ENCODE measurements at places on chromosomes 2 and 18.

DNA sequence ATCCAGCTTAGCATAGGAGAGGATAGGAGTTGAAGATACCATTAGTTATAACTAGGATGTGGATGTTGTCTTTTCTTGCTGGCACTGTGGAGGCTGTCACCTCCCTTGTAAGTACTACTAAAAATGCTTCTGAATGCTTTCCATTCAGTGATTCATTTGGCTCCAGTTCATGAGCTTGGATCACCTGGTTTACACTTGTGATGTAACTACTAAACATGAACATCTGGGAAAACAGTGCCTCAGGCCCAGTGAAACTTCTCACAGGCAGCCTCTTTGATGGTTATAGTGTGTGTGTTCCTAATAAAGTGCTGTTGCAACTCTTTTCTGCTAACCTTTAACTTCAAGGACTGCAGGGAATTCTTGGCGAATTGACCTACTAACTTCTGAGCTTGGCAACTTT, 13.0 kb upstream of the SLC9A2 start:
- DNase-seq = no peak

GRCh38 chr2:184444217-184444616, 154.1 kb upstream of the ZNF804A start:
- no peak for DNase-seq

GRCh38 chr2:233312874-233313273, 5.3 kb downstream of the SAG start:
- DNase-seq = no peak

DNA sequence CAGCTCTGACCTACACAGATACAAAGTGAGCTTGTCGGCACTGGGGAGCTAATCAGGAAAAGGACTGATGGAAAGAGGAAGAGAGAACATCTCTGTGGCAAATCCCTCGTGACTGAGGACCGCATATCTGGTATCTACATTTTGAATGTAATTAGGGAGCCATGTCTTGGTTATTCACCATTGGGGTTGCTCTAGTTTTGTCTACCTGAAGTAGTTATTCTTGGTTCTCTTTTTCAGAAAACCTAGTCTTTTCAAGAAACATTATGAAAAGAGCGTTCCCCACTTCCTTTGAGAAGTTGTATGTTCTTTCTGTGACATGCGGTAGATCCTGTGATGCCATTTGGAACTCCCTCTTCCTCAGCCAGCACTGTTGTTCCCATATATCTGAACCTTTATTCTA, 104.4 kb downstream of the DOCK10 start:
- no peak for DNase-seq

- no peak for DNase-seq
These were observed 126.8 kb downstream of the GLI2 start for GRCh38 chr2:120862201-120863060.

GRCh38 chr2:166376488-166376828, 714 bp upstream of the SCN9A start:
- no peak for DNase-seq

- peak; percentile 18 for DNase-seq
These were observed 216.0 kb downstream of the DSEL start for GRCh38 chr18:67300498-67300897.

Measured in stimulated activated CD4-positive, alpha-beta T cell treated with anti-CD3 and anti-CD28 coated beads, Interleukin-15, amount 100 ng/mL, for 24 hours (primary cell).